Tibial nerve (tissue), 4 donors: ENCODE measurements at places on chromosomes 2 and 18. TPM values are rescaled to one million over a fixed set of nuclear protein-coding genes. Genes with fewer than 3 reads are reported as not detected.

GRCh38 chr2:100142393-100142792, at the start of gene AFF3:
Gene AFF3 (minus strand): TSS chr2:100142590. CDS start chr2:100104454, 38,136 bp downstream.
- DNase-seq: peak; percentile 10

DNA sequence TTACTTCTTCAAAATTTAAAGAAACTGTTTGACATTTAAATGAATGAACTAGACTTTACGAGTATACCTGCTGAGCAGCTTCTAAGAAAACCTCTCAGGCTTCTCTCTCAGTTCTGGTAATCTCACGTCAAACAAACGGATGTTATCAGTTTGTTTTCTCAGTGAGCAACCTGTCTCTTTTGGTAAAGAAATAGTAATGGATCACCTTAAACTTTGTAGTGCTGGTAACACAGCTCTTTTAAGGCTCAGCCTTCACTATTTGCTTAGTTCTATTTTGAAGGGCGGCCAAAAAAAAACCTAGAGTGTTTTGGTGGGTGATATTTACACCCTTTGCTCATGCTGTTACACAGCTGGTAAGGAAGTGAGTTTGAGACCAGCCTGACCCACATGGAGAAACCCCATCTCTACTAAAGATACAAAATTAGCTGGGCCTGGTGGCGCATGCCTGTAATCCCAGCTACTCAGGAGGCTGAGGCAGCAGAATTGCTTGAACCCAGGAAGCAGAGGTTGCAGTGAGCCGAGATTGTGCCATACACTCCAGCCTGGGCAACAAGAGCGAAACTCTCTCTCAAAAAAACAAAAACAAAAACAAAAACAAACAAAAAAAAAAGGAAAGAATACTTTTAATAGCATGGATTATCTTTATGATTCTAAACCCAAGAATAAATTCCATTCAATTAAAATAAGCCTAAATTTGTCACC, 15.9 kb downstream of the FN1 start:
- DNase-seq: no peak

DNA sequence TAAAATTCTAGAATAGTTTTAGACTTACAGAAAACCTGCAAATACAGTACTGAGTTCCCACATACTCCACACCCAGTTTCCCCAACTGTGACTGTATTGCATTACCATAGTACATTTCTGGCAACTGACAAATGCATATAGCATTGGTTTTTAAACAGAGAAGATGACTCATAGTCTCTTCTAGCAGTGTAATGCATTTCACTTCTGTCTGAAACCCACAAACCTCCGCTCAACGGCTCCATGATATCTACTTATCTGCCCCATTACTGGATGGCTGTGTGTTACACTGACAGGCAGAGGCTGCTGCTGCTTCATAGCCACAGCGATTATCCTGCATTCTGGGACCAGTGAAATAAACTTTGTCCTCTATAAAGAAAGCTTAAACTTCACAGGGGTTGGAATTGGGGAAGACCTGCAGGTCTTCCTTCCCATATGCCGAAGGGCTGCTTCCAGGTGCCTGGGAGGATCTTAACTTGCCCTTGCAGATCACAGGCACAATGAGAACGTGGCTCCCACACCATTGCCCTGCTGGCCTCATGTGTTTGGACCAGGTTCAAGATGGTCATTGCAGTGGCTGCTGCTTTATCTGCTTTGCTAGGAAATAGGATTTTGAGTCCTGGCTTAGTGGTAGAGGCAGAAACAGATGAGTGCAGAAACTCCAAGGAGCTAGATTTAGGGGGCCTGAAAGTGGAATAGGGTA, 742.6 kb upstream of the HS6ST1 start:
- no peak for DNase-seq

- DNase-seq: no peak
Observed at GRCh38 chr2:57693965-57694364, 352.6 kb upstream of the VRK2 start.

DNA sequence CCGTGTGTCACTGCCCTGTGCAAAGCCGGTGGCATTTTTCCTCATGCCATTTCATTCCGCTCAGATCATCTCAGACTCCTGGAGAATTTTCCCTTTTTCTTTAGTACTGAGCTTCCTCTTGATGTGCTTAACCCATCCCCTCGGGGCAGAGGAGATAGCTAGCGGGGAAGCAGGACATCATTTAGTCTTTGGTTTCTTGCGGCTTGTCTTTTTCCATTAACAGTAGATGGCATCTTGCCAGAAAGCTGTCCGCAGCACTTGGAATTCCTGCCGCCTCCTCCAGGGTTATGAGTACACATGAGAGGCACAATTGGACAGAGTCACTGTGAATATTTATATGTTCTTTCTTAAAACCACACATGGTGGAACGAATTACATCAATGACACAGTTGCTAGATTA, 226.6 kb downstream of the ALPK2 start:
- DNase-seq: peak; percentile 13

GRCh38 chr2:196823750-196824522, 14.8 kb upstream of the C2orf66 start:
- DNase-seq: no peak

GRCh38 chr2:239178484-239178883, 222.3 kb downstream of the HDAC4 start:
- DNase-seq: no peak

DNA sequence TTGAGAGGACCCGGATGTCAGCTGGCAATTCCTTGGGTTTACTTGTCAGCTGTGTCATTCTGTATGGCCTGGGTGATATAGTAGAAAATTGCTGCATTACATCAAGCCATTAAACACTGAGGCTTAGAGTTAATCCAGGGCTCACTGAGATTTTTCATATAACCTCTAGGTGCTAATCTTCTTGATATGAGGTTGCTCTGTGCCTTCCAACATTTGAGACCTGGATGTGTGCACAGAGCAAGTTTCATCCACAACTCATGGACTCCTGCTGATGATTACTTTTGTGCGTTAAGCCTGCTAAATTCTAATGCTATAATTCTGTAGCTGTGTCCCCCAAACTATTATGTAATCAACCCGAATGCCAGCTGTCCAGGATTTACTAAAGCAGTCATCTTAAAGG, 178.4 kb upstream of the CDH20 start:
- no peak for DNase-seq

GRCh38 chr2:176151442-176152287, at the start of gene HOXD4:
Gene HOXD4 (plus strand): TSS chr2:176151550. CDS start chr2:176151634, 84 bp downstream.
- DNase-seq: no peak

DNA sequence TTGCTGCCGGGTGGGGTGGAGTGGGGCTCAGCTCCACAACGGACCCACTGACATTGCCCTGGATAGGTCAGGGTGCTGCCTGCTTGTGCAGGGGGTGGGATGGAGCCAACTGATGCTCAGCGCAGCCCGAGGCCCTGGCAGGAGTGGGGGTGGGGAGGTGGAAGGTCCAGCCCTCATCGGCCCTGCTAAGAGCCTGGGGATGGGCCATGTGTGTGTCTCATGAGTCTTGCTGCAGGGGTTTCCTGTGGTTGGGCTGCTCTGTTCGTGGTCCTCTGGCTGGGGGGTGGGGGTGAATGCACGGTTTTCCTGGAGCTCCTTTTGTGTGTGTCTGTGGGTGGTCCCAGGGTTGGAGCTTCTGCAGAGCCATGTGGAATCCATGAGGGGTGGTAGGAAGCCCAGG, 39.4 kb upstream of the GALR1 start:
- no peak for DNase-seq

- DNase-seq: no peak
Observed at GRCh38 chr18:78688249-78688648, 291.4 kb upstream of the SALL3 start.

GRCh38 chr2:113080134-113080533, 12.4 kb downstream of the IL1F10 start:
- peak; percentile 32 for DNase-seq

- no peak for DNase-seq
Observed at GRCh38 chr2:52294628-52295027, 1262.7 kb upstream of the NRXN1 start.

GRCh38 chr2:96262306-96262705, 3.5 kb downstream of the TMEM127 start:
- DNase-seq: no peak

Gene SIX2
- total RNA-seq: 0.87 TPM

Gene NMUR1
- 0.22 TPM for total RNA-seq

Gene KCNG2
- 0.84 TPM for total RNA-seq

Gene CCDC85A
- 4.5 TPM for total RNA-seq

Gene LYG1
- total RNA-seq: 1.3 TPM

Gene PIGN
- 24.9 TPM for total RNA-seq

Gene BZW1
- 285 TPM for total RNA-seq

Gene CD226
- 0.84 TPM for total RNA-seq

Gene IHH
- total RNA-seq: not detected

Gene DNAH7
- 4.2 TPM for total RNA-seq

Gene RAB17
- total RNA-seq: 0.63 TPM

Gene KCNE4
- 8.4 TPM for total RNA-seq

Gene ALPP
- not detected for total RNA-seq
